NCI-H2081 treated with DMSO at 0.1 percent for 48 hours (cell line): ENCODE measurements at places on chromosomes 2 and 18.
A peak's percentile ranks its signal among the peaks of the same experiment; 100 is the strongest.

- DNase-seq, result no peak
These were observed 209.3 kb downstream of the AKAIN1 start for GRCh38 chr18:4987452-4988405.

- DNase-seq, result no peak
These were observed 669 bp upstream of the PIKFYVE start for GRCh38 chr2:208265371-208265800.

- DNase-seq, result no peak
These were observed 419.9 kb downstream of the STK39 start for GRCh38 chr2:167827352-167828097.

GRCh38 chr2:210072922-210073509 lies 70.6 kb downstream of the RPE start:
- peak; percentile 5 for DNase-seq

- DNase-seq, result no peak
These were observed 15.7 kb downstream of the GPC1 start for GRCh38 chr2:240451108-240451611.

DNA sequence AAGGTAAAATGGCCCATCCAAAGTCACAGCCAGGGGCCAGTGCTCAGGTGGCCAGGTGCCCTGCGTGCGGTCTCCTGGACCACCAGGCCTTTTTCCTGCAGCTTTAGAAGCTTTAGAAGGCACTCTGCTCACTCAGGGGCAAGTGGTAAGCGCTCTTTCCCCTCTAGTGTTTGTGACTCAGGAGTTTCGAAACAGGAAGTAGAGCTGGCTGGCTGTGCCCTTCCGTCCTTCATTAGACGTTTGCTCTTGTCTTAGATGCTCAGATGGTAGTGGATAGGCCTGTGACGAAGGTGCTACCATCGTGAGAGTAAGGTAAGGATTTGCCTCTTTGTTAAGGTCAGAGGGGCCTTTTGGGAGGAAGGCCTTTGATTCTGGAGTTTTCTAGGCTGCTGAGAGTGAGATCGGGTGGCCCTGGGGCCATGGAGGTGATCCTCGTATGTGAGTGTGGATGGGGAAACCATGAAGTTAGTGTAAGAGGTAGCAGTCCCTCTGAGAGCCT lies at the start of gene CASP8:
CASP8 (plus strand) TSS at position 235 of the 499 bp plus-strand sequence. CDS start 5,951 bp downstream, outside the sequence.
- no peak for DNase-seq

DNA sequence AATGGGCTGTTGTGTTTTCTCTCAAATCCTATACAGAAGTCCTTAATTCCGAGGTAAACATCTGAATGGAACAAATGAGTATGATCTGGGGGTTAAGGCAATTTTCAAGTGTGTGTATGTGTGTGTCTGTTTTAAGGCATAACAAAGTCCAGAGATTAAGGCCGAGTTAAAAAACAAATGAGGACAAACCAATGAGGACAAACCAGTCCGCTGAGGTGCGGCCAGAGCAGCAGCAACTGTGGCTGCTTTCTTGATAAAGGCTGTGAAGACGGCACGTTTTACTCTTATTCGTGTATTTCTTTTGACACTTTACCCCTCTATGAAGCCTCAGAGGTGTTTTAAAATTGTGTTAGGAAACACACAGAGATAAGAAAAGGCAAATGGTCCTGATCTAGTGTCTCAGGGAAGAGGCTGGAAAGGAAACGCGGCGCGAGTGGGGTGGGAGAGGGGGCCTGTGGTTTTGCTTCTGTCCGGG lies 495 bp upstream of the GULP1 start:
- DNase-seq, result no peak

- DNase-seq, result no peak
These were observed 29.7 kb downstream of the CNDP1 start for GRCh38 chr18:74563999-74564398.

- no peak for DNase-seq
These were observed 4.5 kb upstream of the SFTPB start for GRCh38 chr2:85672456-85672855.

DNA sequence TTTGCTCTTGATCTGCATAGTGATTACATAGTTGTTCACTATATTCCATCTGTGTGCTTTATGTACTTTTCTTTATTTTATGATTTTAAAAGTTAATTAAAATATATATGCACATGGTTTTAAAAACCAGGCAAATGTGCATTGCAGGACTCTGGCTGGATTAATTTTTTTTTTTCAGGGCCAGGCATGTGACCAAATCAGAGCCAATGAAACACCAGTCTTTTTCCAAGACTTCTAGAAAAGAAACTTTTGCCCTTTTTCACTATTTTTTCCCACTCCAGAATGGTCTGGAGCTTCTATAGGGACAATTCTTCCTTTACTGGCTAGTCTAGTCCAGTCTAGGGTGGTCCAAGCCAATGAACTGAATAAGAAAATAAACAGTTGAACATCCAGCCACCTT lies 198.1 kb upstream of the FBXO11 start:
- no peak for DNase-seq

- peak; percentile 24 for DNase-seq
These were observed 63.6 kb downstream of the CLHC1 start for GRCh38 chr2:55168221-55169154.

DNA sequence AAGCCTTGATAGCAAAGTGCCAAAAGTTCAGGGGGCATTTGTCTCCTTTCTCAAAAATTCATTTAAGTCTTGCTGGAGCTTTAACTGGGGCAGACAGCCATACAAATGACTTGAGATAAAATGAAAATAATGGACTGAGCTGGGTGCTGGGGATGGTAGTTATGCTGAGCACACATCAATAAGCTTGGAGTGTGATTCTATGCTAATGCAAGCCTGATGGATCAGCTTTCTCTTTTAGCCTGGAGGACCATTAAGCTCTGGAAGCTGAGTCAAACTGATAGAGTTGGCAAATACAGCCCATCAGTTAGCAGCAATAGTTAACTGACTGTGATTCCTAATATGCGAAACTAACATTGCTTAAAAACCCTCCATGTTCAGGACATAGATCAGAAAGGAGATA lies 98.0 kb downstream of the CAMKMT start:
- DNase-seq, result no peak

GRCh38 chr18:60267391-60268058 lies 105.0 kb downstream of the MC4R start:
- no peak for DNase-seq
